GM12878 (cell line): ENCODE measurements at places on chromosomes 6 and 20.

GRCh38 chr6:115882174-115882573 is 178.5 kb downstream of the FRK start:
- DNase-seq = no peak

DNA sequence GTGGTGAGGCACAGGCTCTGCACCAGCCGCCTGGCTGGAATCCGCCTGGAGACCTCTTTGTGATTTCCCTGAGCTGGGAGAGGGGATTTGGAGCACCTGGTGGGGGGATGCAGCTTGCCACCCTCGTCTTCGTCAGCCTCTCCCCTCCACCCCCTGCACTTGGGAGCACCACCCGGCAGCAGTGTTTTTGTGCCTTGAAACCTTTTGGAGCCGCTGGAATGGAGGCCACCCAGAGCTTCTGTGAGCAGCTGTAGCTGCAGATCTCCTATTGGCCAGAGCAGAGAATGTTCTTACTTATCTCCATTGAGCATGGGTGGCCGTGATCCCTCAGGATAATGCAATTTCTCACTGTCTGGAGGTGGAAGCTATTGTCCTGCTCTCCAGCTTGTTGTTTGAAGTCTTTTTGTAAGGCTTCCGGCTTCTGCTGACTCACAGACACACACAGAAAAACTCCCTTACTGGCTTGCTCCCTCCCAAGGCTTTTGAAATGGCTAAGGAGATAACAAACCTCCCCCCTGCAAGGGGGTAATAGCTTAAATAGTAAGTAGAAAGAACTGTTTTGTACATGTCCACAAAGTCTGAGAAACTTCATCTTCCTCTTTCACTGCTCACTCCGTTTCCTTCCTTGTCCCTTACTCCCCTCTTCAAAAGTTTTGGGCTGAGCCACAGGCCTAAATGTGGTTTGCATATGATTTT is 271.2 kb downstream of the PRL start:
- DNase-seq = peak; percentile 76

- no peak for DNase-seq
These were observed 126.1 kb upstream of the CARMIL1 start for GRCh38 chr6:25153079-25153478.

- DNase-seq = no peak
These were observed 353.1 kb downstream of the CDC5L start for GRCh38 chr6:44740566-44741120.

DNA sequence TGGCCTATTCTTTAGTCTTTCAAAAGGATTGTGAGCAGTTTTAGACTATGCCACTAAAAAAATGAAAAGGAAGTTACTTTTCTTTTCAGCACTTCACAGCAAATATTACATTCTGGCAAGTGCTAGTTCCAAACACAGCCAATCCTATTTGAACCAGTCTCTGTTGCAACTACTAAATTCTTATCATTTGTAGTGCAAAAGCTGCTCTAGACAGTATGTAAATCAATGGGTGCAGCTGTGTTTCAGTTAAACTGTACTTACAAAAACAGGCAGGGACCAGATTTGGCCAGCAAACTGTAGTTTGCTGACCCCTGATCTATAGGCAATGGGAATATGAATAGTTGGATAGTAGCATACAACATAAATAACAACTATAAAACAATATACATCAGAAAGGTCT is 68.1 kb upstream of the TULP1 start:
- DNase-seq = no peak

- peak; percentile 57 for DNase-seq
These were observed 46.9 kb upstream of the ENPP5 start for GRCh38 chr6:46217671-46218131.

DNA sequence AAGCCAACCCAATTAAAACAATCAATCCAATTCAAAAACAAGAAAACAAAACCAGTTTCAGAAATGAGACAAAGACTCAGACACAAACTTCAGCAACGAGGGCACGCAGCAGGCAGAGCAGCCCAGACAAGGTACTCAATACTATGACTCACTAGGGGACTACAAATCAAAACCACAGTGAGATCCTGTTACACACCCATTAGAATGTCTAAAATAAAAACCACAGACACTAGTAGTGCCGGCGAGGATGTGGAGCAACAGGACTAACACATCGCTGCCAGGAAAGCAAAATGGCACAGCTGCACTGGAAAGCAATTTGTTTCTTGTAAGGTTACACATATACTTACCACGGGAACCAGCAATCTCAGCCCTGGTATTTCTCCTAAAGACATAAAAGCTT is 28.4 kb upstream of the MAS1L start:
- DNase-seq = no peak

GRCh38 chr6:38220069-38220723 is 400.7 kb downstream of the ZFAND3 start:
- DNase-seq = no peak

DNA sequence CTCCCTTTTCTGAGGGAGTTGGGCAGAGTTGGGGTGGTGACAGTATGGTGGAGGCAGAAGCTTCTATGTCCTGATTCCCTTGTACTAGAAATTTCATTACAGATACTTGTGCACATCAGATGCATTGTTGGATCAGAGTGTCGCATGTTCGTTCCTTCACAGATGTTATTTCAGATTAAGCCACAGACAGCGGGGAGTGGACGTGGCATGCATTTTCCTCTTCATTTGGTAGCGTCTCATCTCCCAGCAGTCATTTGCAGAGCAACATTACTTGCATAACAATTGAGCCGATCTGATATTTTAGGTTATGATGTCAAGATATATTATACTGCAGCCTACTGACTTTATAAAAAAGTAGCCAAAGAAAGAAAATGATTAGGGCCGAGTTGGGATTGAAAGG is 261.6 kb upstream of the SASH1 start:
- DNase-seq = no peak

GRCh38 chr6:163533443-163533842 is 118.9 kb downstream of the QKI start:
- DNase-seq = no peak

DNA sequence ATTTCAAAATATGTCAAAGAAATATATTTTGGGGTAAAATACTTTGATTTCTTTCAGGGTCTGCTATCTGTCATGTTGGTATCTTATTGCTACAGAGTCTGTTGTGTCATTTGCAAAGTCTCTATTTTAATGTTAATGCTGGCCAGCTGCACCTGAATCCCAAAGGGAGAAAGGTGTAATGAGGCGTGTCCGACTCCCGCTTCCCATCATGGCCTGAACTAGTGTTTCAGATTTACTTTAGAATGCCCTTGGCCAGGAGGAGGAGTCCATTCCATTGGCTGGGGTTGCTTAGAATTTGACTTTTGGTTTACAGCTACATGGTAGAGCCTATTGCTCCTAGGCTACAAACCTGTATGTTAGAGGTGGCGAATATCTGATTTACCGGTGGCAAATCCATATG is 69.3 kb downstream of the FAM50B start:
- DNase-seq = no peak

GRCh38 chr6:148103436-148103835 is 239.2 kb upstream of the SASH1 start:
- DNase-seq = no peak

- no peak for DNase-seq
These were observed 83.5 kb upstream of the SLC22A23 start for GRCh38 chr6:3540253-3540820.

DNA sequence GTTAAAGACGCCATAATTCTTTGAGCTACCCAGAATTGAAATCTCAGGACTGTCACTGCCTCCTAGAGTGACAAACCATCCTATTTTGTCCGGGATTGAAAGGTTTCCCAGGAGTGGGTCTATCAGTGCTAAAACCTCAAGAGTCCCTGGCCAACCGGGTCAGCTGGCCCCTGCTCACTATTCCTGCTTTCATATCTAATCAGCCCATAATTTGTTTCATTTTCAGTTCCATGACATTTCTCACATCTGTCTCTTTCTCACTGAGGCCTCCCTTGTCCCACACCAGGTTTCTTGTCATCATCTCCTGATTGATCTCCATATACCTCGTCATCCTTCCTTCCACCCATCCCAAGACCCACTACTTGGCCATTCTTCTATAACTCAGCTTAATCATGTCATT is 98.2 kb downstream of the SLC35B3 start:
- no peak for DNase-seq

- no peak for DNase-seq
These were observed 34.0 kb upstream of the PNPLA1 start for GRCh38 chr6:36235862-36236261.

DNA sequence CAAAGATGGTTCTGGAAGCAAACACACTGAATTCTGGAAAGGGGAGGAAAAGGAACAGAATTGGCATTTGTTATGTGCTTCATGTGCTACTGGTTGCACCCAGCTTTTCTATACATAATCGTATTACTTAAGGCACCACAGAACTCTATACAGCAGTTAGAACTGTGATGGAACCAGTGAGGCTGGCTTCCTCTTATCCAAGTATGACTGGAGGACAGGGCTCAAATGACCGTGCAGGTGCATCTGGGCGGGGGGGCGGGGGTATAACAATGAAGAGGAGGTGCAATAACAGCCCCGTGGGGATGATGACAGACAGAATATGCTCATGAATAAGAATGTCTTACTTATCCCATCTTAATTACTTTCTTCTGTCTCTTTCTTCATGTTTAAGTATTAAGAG is 144.2 kb downstream of the BTBD9 start:
- no peak for DNase-seq

GRCh38 chr20:25624500-25624939 is 706 bp upstream of the NANP start:
- DNase-seq = peak; percentile 4

DNA sequence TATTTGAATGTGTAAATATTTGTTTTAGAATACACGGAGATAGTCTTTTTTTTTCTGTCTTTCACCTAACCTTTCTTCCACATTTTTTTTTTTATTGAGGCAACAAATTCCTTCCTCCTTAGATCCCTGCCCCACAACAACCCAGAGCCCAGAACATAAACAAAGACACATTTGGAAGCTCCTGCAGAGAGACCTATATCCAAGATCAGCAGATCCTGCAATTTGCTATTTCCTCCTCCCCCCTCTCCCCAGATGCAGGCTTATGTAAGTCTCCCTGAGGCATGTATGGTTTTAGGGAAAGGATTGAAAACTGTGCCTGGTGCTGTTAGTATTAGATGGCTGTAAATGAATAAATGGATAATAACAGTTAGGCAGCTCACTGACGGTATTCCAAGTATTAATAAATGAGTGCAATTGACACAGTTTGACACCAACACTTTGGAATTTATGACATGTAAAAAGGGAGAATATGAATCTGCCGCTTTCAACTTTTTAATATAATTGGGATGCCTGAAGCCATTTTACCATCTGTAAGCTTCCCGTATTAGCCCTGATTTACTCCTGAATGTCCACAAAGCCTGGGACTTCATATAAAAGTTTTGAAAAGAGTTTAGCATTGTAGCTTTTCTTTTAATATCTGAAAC is 608.3 kb upstream of the CITED2 start:
- no peak for DNase-seq

- no peak for DNase-seq
These were observed 75.3 kb downstream of the UTRN start for GRCh38 chr6:144360401-144360800.

DNA sequence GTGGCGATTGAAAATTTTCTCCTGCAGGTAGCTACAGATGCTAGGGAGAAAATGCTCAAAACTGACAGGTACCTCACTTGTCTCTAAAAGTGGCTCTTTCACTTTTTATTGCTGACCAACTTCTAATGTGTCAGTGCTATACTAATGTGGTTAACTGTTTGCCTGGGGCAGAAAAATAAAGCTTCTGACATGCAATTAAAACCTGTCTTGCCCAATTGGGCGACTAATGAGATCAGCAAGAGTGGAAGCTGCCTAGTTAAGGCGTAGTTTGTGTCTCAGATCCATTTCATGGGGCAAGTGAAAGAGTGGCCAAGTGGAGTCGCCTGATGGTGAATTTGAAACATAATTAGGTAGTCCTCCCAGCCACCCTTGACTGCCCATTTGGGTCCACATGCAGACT is 193.3 kb downstream of the TSHZ2 start:
- no peak for DNase-seq

- no peak for DNase-seq
These were observed 19.4 kb upstream of the TUBB2A start for GRCh38 chr6:3176562-3177355.

DNA sequence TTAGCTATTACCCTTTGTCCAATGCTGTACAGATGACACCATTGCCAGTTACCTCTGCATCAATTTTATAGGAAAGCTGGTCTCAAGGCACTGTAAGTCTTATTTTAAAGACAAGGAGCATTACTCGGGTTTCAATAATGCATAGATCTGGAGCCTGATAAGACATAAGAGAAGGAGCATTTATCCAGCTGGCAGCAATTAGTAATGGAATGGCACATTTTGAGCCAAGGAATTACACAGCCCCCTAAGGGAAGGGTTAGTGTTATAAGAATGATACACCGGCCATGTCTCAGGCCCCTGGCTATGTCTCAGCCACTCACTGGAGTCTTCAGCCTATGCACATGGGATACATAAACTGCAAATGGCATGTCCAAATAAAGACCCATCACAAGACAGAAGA is 23.1 kb upstream of the TMEM242 start:
- DNase-seq = no peak

- no peak for DNase-seq
These were observed 80.9 kb downstream of the EPB41L2 start for GRCh38 chr6:130982135-130982534.

DNA sequence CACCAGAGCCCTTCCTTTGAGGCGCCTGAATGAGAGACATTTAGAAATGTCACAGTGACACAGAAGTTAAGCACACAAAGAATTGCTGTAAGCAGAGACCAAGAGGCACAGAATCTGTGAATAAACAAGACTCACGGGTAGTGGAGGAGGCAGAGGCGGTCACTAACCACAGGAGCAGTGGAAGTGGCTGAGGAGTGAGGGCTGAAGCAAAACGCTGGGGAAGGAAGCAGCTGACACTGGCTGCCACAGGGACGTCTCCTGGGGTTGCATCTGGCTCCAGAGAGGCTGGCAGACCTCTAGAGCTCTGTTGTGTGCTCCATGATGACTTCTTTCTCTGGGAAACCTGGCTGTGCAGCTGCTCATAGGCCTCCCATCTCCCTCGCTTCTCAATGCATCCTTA is 65.0 kb upstream of the SLC2A12 start:
- DNase-seq = no peak

- DNase-seq = no peak
These were observed 107.7 kb upstream of the PHACTR1 start for GRCh38 chr6:12608874-12609273.

GRCh38 chr6:116476002-116476678 is 15.0 kb downstream of the CALHM6 start:
- DNase-seq = peak; percentile 62

- no peak for DNase-seq
These were observed 3.1 kb upstream of the POU3F2 start for GRCh38 chr6:98831057-98831958.
